ENCODE measurements at places on chromosomes 1 and 21. TPM values are rescaled to one million over a fixed set of nuclear protein-coding genes. Genes with fewer than 3 reads are reported as not detected.
A peak's percentile ranks its signal among the peaks of the same experiment; 100 is the strongest.

DNA sequence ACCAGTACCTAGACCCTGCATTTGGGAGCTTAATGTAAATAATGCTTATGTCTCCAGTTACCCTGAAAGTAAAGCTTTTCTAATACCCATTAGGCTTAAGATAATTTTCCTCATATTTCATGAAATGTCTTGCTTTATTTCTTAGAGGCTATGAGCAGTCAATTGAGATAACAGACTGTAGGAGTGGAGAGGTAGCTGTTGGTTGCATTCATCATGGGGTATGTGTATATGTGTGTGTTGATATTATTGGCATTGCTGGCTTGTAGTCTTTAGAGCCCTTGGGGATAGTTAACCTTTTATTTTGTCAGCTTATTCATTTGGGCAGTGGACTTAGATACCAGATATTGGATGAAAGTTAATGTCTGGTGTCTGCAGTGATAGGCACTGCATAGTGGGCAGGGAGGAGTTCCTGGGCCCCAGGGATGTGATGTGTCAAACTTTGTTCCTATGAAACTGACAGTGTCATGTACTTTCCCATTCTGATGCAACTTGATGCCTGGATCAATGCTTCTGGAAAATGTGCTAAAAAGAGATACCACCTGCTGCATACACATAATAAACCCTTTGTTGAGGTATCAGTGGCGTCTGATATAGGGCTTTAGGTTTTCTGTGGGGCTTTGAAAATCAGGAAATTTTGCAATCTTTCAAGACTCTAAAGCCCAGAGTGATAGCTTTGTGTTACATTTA lies 83.9 kb downstream of the MAST2 start:
- DNase-seq, result no peak

- DNase-seq, result no peak
These were observed 28.1 kb downstream of the TMEM50B start for GRCh38 chr21:33451634-33452071.

DNA sequence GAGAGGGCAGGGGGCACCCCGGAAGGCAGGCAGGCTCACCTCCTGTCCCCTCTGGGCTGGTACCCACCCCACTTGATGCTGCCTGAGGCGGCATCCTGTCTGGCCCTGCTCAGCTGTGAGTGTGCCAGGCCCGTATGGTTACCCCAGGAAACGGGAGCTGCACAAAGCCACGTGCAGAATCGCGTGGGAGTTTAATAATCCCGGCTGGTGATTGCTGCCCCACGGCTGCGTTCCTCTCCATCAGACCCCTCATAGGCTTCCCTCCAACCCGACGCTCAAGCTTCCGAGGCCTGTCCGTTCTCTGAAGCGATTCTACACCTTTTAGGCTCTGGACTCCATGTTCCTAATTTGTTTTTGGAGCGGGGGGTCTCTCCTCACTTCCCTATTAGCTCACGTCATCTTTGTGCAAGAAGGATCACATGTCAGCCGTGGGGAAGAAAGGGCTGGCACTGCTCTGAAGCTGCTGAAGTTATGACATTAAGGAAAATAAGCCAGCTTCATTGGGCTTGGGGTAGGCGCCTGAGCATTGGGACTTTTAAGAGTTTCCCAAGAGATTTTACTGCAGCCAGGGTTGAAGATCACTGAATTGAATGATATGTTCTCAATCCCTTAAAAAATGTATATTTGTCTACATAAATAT lies 1.1 kb upstream of the B3GALT5 start:
- no peak for DNase-seq

DNA sequence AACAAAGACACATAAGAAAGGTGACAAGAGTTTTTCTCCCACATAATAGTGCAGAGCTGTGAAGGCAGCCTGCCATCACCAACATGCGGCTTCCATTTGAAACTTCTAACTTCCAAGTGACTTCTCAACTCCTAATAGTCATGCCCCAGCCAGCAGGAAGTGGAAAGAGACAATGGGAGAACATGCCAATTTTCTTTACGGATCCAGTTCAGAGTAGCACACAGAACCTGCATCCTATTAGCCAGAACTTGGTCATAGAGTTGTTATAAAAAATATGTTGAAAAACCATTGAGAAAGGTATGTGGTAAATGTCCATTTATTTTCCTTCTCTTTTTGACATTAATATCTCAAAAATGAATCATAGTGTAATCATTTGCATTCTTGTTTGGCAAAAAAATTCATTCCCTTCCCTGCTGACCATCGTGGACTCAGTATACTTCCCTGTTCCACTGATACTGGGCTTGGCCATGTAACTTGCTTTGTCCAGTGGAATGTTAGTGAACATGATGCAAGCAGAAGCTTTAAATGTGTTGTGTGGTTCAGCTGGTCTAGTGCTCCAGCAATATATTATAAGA lies 197.4 kb downstream of the SEC16B start:
- no peak for DNase-seq

- no peak for DNase-seq
These were observed 33.0 kb upstream of the IVNS1ABP start for GRCh38 chr1:185350027-185350442.

DNA sequence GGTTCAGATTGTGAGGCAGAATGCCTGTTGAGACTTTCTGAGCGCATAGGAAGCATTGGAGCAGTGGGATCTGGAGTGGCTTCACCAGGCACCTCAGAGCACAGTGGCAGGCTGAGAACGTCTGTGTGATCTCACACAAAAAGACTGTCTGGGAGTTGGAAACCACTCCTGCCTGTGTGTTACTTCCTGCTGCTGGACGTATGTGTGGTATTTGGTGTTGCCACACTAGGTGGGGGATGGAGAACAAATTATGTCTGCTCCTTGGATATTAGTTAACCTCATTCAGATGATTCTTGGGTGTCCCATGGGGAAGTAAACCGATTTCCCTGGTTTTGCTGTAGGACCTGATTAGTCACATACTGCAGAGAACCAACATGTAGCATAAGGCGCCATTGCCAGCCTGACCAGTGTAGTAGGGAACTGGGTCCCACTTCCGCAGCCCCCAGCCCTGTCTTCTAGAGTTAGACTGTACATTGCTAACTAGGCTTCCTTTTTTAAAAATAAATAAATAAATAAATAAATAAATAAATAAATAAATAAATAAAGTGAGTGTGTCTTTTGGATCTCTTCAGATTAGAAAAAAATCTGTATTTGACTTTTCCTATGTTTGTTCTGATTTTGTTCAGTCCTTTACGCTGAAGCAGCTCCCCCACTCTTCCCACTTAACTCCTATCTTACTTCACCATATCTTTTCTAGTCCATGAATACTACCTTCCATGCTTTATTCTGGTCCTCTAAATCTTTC lies 26.9 kb downstream of the UCK2 start:
- DNase-seq, result no peak

DNA sequence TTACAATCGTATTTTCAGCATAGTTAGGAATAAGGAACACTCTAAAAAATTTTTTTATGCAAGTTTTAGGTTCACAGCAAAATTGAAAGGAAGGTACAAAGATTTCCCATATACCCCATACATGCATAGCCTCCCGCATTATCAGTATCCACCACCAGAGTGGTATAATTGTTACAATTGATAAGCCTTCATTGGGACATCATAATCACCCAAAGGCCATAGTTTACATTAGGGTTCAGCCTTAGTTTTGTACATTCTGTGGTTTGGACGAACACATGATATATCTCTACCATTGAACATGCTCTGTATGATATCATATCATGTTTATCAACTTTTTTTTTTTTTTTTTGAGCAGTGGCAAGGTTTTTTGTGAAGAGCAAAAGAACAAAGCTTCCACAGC lies 180.0 kb downstream of the SDCCAG8 start:
- no peak for DNase-seq

DNA sequence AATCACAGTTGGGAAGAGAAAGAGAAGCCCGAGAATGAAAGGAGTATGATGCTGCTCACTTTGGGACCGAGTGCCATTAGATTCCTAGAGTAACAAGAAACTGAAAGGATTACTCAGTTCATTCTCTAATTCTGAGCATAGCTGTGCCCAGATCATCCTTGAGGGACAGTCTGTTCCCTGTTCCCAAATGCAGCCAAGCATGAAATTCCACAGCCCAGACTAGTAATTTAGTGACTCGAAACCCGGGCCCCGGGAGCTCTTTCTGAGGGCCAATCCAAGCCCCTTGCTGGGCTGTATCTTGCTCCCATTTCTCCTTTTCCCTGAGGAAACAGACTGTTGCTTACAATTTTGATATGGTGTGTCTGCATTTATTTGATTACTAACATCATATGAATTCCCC lies 30.0 kb upstream of the ETS2 start:
- DNase-seq, result no peak

GRCh38 chr1:173429471-173430402 lies 47.4 kb upstream of the PRDX6 start:
- peak; percentile 93 for DNase-seq

DNA sequence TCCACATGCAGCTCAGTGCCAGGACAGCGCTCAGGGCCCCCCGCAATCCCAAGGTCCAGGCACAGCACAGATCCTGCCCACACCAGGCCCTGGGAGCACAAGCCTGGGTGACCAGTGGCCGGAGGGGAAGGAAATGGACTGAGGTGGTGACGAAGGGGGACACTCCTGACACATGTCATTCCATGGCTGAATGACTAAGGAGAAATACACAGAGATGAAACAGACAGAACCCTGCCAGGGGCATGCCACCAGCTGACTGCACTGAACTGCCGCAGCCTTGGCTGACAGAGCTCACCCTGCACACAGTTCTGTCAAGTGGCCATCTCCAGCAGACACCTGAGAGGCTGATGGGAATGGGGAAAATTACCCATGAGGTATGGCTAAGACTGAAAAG lies 56.1 kb downstream of the HSF2BP start:
- DNase-seq, result peak; percentile 45

GRCh38 chr1:177080564-177080963 lies 83.9 kb downstream of the ASTN1 start:
- DNase-seq, result no peak

DNA sequence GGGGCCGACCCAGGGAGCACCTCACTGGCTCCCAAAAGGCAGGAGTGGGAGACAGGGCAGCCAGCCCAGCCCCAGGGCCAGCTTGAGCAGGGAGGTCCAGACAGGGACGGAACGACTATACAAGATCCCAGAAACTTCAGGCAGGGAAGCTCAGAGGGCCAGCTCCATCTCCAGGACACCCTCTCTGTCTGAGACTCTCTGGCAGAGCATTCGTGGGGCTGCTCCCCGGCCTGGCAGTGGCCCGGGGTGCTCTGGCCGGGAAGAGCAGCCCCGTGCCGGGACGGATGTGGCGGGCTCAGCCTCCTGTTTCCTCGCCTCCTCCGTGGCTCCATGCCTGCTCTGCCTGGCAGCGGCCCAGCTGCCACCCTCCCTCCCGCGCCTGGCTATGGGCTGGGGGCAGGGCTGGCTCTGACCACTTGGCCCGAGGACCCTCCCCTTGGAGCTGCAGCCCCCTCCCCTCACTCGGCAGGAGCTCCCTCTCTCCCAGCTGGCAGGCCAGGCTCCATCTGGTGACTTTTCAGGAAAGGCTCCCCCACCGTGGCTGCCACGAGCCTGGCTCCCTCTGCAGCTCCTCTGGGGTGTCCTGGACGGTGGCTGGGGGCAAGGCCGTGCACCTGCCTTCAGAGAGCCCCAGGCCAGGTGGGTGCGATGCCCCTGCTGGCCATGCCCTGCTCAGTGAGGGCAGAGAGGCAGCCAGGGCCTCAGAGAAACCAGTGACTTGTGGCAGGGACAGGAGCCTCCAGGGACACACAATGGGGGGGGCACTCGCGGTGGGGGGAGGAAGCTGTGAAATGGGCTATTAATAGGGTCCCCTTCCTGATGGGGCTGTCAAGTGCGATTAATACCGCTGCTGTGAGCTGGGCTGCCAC lies 5.6 kb upstream of the PLCH2 start:
- DNase-seq, result no peak

GRCh38 chr1:16628361-16629111 lies 15.2 kb upstream of the NBPF1 start:
- no peak for DNase-seq

DNA sequence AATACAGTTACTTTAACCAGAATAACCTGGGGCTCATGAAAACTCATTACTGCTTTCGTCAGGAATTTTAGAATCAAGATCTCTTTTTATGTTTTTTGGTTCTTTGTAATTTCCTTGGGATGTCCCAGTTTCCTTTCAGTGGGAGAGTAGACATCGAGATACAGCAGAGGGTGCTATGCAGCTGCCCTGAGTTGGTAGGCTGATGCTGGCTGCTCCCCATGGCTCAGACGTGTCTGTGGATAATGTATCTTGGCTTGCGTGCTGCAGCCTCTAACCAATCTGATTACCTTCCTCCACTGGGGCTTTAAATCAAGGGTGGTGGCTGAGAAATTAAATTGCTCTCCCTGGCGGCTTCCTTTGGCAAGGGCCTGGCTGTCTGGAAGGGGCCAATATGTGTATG lies 253.7 kb downstream of the CACNA1E start:
- DNase-seq, result no peak

DNA sequence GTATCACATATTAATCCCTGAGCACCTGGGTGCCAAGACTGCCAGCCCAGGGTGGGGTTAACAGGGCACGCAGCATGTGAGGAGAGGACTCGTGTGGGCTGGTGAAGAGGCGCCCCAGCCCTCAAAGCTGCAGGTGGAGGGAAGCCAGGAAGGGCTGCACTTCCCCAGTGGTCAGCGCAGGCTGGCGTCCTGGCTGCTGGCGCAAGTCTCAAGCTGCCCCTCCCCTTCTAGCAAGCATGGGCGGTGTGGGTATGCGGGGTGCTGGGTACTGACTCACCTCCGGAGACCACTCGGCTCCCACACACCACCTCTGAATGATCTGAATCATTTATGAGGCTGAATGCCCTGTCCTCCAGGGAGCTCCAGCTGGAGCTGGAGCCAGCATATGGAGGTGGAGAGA lies 44.0 kb downstream of the EIF2D start:
- no peak for DNase-seq

GRCh38 chr21:22225299-22225698 lies 1227.1 kb downstream of the NCAM2 start:
- no peak for DNase-seq

DNA sequence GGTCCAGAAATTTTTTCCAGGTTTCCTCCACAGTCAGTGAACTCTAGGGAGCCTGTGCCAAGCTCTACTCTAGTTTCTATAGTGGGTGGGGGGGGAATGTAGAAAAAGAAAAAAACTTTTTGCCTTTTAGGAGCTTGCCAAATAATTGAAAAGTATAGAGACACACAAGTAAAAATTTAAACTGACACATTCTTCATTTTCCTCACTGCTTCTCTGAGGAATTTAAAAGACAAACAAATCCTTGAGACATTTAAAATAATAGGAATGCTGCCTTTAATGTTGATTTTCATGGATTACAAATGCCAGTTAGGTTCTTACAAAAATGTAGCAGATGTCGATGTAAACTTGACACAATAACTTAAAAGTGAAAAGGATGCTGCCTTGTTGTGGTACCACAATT lies 241.9 kb downstream of the DNM3 start:
- DNase-seq, result no peak

The DCST1 gene
- not detected for total RNA-seq

The CEP350 gene
- 45.6 TPM for total RNA-seq

The CLCA1 gene
- not detected for total RNA-seq

The PROK1 gene
- total RNA-seq, result not detected

The SLC22A15 gene
- 8.1 TPM for total RNA-seq

The IVL gene
- not detected for total RNA-seq

The SYCP1 gene
- not detected for total RNA-seq

The LRRC8B gene
- total RNA-seq, result 8.8 TPM

Data from heart left ventricle (tissue), 16 donors.